ENCODE measurements at places on chromosomes 1 and 21. TPM values are rescaled to one million over a fixed set of nuclear protein-coding genes. Genes with fewer than 3 reads are reported as not detected.

DNA sequence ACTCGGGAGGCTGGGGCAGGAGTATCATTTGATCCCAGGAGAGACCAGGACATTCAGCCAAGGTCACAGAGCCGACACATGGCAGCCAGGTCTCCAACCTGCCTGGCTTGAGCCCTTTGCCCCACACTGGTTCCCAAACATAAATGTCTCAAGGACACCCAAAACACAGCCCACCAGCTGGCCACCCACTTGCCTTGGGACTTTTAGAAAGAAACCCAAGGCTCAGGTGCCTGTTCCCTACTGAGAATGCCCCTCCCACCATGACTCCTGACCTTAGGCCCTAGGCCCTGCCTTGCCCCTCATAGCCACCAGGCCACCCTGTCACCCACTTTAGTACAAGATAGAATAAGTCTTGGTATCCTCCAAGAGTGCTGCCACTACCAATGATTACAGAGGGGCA is 41.9 kb upstream of the LRP8 start:
- no peak for DNase-seq

GRCh38 chr1:110218137-110218536 is 8.0 kb downstream of the KCNC4 start:
- no peak for DNase-seq

GRCh38 chr1:40848530-40849189 is 13.5 kb downstream of the CITED4 start:
- no peak for DNase-seq

DNA sequence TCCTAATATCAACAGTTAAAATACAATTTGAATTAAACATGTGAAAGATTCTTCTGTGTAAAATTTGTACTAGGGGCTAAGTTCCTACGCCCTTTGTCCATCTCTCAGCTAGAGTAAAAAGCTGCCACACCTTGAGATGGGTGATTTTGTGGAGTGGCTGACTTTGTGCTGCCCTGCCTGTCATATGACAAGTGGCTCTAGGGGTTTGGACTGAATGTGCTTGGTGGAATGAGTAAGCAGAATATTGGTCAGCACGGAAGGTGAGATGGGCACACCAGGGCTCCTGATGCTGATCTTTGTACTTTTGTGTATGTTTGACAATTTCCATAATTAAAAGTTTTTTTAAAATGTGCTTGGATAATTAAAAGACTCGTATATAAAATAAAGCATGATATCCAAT is 133.6 kb upstream of the SLC45A1 start:
- DNase-seq: no peak

The LRRC42 gene
- 13.8 TPM for total RNA-seq

The LCE1A gene
- not detected for total RNA-seq

DNA sequence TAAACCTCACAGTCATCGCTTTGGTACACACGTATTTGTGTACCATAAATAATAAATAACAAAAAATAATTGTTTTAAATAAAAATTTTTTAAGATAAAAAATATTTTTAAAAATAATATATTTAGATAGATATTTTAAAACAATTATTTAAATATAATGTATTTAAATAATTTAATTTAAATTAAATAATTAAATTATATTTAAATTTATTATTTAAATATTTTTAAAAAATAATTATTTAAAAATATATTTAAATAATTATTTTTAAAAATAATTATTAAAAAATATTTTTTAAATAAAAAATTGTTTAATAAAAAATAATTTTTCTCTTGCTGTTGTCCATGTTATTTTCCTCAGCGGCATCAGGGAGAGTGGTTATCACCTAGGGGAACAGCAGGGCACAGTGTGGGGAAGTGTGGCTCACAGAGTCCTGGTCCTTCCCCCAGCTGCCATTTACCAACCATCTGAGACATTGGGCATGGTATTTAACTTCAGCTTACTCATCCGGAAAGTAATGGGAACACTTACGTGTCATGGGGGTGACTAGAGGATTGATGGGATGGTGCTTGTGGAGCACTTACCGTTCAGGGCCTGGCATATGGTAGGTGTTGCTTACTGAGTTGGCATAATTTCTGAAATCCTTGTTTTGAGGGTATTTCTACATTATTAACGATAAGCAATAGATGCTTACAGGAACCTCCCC is 92.9 kb upstream of the TSPAN2 start:
- no peak for DNase-seq

The ERG gene
- total RNA-seq: 18.1 TPM

DNA sequence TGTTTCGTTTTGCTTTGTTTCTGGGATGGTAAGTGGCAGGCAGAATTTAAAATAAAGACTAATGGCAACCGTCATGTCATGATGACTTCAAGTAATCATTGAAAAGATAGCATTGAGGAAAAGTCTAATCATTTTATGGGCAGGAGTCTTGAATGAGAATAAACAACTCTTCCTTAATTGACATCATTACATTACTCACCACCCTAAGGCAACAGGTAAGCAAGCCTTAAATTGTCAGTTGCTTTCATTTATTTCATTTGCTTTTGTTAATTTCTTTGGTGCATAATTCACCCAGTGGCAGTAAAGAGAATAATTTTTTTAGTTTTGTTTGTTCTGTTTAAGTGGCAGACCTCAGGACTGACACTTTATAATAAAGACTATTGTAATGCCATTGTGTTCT is 669.0 kb downstream of the RWDD3 start:
- no peak for DNase-seq

The FCGR2B gene
- total RNA-seq: 19.4 TPM

DNA sequence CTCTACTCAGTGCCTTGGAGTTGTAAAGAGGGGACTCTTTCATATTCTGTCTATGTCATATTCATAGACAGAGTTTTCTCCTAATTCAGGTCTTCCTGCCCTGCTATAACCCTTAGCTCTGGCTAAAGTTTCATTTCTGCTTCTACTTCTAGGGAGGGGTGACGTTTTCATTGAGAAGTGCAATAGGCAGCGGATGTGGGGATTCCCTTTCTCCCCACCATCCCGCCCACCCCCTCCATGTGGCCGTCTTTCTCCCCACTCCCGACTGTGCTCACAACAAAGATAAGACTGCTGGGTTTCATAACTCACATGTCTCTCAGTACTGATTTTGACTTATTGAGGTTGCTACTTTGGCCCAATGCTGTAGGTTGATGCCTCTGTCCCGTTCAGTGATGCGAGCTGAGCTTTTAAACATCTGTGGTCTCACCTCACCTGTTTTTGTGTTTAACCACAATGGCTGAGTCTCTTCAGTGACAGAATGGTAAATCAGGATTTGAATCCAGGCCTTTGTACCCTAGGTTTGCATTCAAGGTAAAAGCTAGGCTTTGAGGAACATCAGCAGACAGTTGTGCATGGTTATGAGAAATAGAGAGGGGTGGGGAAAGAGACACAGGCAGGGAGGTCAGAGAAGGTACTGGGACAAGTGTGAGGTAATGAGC is 7.8 kb upstream of the KIF14 start:
- no peak for DNase-seq

The SPRR1B gene
- not detected for total RNA-seq

- DNase-seq: no peak
These were observed 27.4 kb downstream of the AKNAD1 start for GRCh38 chr1:108829498-108829916.

GRCh38 chr1:39819091-39819812 is 30.6 kb upstream of the BMP8B start:
- no peak for DNase-seq

The AMIGO1 gene
- total RNA-seq: 18.3 TPM

The GRHL3 gene
- total RNA-seq: not detected

DNA sequence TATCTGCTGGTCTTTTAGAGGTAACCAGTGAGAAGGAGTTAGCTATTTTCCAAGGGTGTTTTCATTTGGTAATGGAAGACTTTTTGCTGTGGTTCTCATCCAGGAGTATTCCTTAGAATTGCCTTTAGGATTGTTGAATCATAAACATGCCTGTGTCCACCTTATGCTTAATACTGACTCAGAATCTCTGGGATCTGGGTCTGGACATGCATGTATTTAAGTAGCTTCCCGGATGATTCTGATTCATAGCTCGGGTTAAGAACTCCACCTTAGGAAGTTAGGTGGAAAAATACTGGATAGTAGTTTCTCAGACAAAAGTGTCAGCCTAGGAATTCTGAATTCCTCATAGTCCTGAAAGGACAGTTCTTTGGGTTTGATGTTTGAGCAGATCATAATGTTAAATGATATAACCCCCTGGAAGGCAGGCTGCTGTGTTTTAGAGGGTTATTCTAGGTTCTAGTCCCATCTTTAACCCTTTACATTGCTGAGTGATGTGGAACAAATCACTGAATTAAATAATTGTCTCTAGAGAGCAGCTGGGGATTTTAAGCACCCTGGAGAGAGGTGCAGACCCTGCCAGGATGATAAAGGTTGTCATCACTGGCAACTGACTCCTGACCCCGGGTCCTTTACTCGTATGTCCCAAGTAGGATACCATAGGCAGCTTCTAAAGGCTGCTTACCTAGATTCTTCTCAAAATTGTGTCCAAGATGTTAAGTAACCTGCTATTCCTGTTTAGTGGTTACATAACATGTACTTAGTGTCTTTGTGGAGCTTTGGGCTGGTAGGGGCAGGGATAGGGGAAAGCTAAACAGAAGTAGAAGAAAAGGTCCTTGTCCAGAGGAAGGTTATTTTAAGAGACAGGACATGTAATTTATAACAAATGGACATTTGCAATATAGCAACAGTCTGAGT is 14.5 kb upstream of the C4BPB start:
- no peak for DNase-seq

The TMEM63A gene
- total RNA-seq: 30.6 TPM
